Activated naive CD4-positive, alpha-beta T cell (primary cell): ENCODE measurements at places on chromosomes 2 and 18.

DNA sequence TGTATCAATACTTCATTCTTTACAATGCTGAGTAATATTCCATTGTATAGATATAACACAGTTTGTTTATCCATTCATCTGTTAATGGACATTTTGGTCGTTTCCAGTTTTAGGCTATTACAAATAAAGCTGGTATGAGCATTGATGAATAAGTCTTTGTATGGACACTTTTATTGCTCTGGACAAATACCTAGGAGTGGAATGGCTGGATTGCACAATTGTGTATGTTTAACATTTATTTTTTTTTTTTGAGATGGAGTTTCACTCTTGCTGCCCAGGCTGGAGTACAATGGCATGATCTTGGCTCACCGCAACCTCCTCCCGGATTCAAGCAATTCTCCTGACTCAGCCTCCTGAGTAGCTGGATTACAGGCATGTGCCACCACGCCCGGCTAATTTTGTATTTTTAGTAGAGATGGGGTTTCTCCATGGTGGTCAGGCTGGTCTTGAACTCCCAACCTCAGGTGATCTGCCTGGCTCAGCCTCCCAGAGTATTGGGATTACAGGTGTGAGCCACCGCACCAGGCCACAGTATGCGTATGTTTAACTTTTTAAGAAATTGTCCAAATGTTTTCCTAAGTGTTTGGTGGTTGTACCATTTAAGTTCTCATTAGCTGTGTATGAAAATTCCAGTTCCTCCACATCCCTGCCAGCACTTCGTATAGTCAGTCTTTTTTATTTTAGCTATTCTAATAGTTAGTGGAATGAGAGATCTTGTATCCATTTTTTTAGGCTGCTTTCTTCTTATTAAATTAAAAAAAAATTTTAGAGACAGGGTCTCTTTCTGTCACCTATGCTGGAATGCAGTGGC, 194.9 kb upstream of the HAAO start:
- DNase-seq, result no peak

GRCh38 chr18:31643003-31643402, 41.4 kb downstream of the B4GALT6 start:
- DNase-seq, result no peak

DNA sequence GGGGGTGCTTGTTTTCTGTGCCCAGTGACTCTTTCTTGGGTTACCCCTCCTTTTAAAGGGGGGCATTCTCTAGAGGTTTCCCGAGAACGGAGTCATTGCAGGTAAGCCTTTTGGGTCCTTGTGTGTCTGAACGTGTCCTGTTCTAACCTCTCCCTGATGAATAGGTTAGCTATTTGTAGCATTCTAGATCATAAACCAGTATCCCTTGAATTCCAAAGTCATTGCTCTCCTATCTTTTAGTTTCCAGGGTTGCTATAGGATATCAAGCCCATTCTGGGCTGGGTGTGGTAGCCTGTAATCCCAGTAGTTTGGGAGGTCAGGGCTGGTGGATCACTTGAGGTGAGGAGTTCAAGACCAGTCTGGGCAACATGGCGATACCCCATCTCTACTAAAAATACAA, 65.9 kb upstream of the YWHAQ start:
- no peak for DNase-seq

- no peak for DNase-seq
Measured at GRCh38 chr2:197464175-197464574, 10.8 kb downstream of the COQ10B start.

- no peak for DNase-seq
Measured at GRCh38 chr2:66239655-66240054, 195.3 kb upstream of the MEIS1 start.

DNA sequence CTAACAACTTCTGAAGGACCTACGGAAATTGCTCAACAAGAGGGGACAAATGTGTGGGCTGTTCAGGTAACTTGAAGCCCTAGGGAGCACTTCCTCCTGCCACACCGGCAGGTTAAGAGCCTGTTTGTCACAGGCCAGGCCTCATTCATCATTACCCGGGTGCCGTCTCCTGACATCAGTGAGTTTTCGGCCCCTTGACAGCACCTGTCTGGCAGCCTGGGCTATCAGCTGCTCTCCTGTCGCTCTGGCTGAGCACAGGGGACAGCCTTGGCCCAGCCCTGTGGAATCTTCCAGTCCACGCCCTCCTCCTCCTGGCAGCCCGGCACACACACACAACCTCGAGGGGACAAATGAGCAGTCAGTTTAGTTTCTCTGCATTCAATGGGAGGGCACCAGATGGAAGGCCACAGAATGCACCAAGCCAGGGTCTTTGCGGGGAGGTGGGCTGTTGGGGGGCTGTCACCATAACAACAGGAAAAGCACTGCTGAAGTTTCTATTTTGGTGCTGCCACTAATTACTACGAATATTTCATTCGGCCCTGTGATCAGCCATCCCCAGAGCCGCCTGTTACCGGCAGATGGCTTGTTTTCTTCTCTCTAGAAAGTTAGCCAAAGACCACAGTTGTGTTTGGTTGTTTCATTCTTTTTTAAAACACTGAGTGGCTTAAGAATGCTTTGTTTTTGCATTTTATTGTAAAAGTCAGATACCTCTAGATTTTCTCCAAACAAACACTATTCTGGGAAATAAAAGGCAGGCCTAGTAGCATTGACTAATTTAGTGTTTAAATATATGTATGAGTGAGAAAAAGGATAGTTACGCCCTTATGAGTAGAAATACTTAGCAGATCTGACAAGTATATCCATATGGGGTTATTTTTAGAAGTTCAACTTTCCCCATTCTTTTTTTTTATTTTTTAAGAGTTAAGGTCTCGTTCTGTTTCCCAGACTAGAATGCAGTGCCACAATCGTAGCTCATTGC, 189.9 kb upstream of the NDUFV2 start:
- no peak for DNase-seq

GRCh38 chr18:9698497-9698896, 9.6 kb upstream of the RAB31 start:
- no peak for DNase-seq

- no peak for DNase-seq
Measured at GRCh38 chr2:185208261-185208660, 530.3 kb upstream of the FSIP2 start.

DNA sequence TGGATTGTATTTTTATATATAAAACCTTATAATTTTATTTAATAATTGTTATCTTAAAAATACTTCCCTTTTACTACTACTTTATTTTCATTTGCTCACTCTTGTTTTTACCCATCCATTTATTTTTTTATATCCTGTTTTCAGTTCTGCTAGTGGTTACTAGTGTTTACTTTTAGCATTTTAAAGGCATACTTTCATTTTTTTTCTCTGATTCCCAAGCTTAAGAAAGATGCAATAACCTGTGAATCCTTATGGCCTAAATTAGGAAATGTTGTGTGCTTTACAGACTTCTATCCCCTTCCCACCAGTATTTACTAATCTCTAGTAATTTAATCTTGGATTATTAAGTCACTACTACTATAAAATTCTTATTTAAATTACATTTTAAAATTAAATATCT, 140.0 kb downstream of the SMAD7 start:
- no peak for DNase-seq

- no peak for DNase-seq
Measured at GRCh38 chr2:237122214-237122666, 36.6 kb downstream of the COPS8 start.
